ENCODE measurements at places on chromosomes 3 and 15.

DNA sequence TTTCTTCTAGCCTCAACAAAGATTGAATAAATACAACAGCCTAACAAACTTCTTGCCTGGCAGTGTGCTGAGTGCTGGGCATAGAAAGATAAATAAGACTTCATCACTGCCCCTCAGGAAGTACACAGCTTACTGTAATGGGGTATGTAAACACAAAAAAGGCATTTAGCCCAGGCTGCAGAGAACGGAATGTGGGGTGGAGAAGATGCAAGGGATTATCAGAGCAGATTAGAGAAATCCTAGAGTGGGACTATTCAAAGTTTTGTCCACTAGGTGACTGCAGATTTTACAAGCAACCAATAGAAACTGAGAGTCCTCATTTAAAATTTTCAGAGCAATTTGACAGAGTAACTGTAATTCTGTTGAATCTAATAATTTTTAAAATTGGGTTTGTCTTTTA lies 35.4 kb upstream of the TSC22D2 start:
- DNase-seq = no peak

- no peak for DNase-seq
Measured at GRCh38 chr3:42980909-42981308, 1.8 kb downstream of the GASK1A start.

- DNase-seq = peak; percentile 50
Measured at GRCh38 chr3:9732080-9732739, 675 bp downstream of the BRPF1 start.

DNA sequence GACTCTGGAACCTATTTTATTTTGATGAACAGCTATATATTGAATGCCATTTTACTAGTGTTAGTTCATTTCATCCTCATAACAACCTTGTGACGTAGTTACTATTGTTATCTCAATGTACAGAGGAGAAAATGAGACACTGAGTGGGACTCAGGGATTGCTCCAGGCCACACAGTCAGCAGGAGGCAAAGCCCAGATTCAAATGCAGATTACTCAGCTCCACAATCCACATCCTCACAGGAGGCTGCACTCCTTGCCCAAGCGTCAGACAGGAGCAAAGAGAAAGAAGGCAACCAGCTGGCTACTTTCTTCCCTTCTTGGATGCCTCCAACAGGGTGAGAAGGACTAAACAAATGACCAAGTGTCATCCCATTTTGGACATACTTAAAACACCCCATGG lies 92.0 kb upstream of the CCDC54 start:
- DNase-seq = no peak
